ENCODE measurements at places on chromosomes 5 and 9.

- DNase-seq: no peak
These were observed 1.8 kb downstream of the OTP start for GRCh38 chr5:77636641-77637169.

DNA sequence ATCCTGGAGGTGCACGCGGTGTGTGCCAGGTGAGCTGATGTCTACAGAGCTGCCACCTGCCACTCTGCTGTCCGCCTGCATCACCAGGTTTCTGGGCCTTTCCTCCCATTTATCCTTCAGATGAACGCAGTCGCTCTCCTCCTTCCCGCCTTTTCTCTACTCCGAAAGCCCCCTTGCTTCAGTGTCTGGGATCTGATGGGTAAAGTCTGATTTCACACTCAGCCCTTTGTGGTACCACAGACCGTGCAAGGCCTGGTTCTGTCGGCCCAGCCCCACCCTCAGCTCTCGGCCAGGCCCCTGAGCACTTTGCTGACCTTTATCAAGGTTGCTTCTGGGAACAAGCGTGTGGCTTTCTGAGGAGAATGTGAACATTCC is 32.5 kb downstream of the GLT6D1 start:
- DNase-seq: no peak

DNA sequence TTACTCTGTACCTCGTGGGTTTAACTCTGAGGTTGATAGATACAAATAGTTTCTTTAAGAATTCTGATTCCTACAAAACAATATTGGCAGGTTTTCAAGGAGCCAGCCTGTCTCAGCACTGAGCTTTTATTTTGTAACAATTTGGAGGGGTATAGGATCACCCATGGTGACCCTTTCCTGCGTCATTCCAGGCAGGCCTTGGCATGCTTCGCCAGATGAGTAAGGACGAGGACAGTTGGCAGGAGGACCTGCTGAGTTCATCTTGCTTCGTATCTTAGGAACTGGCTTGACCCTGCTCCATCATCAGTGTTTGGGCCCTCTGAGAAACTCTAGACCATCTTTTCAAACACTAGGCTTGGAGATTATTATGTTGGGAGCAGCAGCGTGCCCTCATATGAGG is 17.9 kb downstream of the ZNF462 start:
- no peak for DNase-seq

- DNase-seq: no peak
These were observed 3.3 kb downstream of the LPAR1 start for GRCh38 chr9:111034898-111035539.

DNA sequence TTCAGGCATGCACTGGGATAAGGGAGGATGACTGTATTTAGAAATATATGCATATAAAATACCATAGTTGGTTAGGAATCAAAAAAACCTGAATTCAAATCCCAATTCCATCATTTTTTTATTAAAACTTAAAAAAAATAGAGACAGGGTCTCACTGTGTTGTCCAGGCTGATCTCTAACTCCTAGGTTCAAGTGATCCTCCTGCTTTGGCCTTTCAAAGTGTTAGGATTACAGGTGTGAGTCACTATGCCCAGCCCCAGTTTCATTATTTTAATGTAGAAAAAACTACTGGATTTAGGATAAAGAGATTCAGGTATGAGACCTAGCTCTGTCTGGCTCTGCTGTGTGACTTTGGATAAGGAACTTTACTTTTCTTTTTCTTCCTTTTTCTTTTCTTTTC is 3.3 kb upstream of the LARP1 start:
- no peak for DNase-seq

DNA sequence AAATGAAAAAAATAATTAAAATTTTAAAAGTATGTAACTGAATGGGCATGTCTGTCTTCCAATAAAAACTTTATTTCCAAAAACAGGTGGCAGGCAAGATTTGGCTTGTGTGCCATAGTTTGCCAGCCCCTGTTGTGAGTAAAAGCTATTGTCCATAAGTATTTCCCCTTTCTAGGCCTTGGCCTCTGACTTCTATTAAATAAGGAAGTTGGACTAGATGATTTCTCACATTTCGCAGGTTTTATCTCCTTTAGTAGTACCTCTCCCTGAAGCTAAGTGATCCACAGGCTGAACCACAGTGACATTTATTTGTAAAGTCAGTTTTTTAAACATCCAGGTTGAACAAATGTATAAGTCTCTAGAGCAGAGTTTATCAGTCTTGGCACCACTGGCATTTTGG is 41.3 kb downstream of the RECK start:
- DNase-seq: no peak

All from cortex of kidney (tissue), 1 donor.